ENCODE measurements at places on chromosomes 16 and 17. TPM values are rescaled to one million over a fixed set of nuclear protein-coding genes. Genes with fewer than 3 reads are reported as not detected.

The UTS2R gene
- total RNA-seq, result not detected

The CCL1 gene
- not detected for total RNA-seq

The HS3ST4 gene
- not detected for total RNA-seq

The MYH11 gene
- total RNA-seq, result not detected

The ZP2 gene
- not detected for total RNA-seq

The TAC4 gene
- total RNA-seq, result not detected

The PRCD gene
- not detected for total RNA-seq

DNA sequence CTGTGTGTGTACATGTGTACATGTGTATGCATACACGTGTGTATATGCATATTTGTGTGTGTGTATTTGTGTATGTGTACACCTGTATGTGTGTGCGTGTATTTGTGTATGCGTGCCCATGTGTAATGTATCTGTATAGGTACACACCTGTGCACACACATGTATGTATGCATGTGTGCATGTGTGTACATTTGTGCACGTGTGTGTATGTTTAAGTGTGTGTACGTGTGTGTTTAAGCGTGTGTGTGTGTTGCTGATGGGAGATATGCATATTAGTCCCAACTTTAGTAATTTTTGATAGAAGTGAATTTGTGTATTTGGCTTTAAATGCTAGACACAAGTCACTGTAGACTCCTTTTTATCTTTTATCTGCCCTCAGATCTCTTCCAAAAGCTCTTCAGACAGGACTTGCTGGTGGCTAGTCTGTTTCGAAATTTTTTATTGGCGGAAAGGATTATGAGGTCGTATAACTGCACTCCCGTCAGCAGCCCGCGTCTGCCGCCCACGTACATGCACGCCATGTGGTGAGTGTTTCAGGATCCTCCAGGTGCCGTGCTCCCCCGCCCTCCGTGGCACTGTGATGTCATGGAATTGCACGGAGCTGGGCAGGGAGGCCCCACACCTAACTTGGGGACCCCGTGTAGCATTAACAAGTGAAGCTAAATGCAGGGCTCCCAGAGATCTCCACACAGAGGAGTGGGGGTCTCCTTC lies 168.8 kb upstream of the CHMP6 start:
- no peak for DNase-seq

DNA sequence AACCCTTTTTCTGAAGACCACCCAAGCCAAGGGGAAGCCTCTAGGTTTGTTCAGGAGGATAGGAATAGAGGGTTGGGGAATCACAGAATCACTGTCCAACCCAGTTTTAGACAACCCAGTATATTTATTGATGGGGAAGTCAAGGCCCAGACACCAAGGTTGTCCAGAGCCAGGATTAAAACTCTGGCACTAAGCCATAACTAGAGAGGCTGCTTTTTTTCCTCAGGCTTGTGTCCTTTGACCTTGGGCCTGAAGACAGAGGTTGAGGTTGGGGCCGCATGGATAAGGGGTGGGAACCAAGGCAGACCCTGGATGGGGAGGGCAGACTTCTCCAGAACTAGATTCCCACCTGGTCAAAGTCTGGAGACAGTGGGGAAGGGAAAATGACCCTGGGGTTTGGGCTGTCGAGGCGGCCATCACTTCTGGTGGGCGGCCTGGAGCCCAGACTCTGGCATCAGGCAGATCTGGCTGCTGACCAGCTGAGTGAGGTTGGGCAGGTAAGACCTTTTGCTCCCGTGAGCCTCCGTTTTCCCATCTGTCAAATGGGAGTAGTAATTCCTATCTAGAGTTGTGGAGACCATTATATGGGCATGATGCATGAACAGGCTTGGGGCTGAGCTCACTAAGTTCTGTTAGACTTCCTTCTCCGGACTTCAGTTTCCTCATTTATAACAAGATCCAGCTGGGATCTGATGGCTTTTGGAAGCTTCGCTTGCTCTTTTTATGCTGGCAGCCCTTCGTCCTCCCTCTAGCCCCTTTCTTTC lies 17.9 kb downstream of the IGFBP4 start:
- DNase-seq, result no peak

DNA sequence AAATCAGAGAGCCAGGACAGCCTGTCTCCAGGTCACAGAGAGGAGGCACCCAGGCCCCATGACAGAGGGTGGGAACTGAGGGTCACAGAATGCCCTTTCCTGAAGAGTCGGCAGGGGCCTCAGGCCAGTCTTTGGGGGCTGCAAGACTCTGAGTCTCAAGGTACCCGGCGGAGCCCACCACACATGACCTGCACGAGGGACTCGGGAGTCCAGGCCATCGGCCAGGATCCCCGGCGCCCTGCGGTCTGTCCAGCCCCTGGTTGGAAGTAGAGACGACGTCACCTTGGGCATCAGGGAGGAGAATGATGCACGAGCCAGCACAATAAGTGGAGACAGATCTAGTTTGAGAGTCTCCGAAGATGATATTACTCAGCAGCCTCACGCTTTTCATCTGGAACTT lies 234.7 kb upstream of the SDK2 start:
- DNase-seq, result no peak

DNA sequence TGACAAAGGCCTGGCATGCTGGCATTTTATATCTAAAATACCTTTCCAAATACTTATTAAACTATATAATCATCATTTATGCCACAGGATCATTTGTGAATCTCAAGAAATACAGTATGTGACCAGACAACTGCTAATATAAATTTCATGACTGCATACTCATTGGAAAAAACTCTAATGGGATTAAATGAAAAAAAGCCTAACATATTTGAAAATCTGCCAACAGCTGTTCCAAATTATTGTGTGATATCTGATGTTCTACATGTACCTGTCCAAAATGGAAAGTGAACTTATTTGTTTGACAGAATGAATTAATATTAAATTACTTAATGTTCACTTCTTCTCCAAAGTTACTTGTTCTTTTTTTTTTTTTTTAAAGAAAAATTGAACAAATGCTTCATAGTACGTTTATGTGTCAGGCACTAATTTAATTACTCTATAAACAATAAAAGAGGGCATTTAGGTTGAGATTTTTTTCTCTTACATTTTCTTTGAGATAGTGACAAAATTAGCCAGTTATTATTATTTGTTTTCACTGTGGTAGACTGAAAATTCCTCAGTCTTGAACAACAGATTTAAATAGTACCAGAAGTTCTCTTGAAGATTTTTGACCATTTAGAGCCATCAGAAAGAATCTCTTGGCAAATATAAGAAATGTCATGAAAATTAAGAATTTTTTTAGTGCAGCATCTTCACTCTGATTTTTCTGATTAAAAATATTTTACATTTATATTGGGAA lies 114.0 kb downstream of the FTO start:
- DNase-seq, result no peak

DNA sequence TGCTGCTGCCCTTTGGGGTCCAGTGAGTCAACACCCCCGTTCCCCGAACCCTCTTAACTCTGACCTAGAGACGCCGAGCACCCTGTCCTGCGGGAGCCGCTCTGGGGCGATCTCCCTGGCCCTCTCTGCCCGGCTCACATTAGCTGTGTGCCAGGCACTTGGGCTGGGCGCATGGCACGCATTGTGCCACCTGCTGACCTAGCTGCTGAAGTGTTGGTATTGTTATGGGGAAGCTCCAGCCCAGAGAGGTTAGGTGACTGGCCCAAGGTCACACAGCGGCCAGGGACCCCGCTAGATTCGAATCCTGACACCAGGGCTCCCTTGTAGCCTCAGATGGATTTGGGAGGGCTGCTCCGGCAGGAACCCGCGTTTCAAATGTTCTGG lies 1.1 kb downstream of the HSD17B1 start:
- no peak for DNase-seq

- DNase-seq, result no peak
Observed at GRCh38 chr16:25449802-25450201, 192.2 kb upstream of the ZKSCAN2 start.

DNA sequence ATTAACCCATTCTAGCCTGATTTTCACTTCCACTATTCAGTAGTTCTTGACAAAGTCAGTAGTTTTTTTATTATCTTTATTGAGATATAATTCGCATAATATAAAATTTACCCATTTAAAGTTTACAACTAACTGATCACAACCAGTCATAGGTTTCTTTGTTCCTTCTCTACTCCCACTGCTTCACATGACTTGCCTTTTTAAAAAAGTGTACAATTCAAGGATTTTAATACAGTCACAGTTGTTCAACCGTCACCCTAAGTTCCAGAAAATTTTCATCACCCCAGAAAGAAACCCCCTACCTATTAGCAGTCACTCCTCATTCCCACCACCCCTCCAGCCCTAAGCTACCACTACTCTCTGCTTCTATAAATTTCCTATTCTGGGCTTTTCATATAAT lies 162.5 kb downstream of the TRIM37 start:
- no peak for DNase-seq

DNA sequence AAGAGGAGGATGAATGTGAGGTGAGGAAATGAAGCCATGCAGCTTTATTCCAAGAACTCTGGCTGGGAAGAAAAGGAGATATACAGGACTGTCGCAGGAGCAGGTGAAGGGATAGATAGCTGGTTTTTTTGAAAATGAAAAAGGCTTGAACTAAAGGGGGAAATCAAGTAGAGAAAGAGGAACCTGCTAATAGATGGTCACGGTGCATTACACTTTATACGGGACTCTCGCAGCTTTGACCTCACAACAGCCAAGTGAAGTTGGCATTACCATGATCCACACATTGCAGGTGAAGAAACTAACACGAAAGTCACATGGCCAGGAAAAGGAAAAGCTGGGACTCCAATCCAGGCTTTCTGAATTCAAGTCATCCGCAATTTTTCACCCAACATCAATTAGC lies 86.9 kb downstream of the HS3ST2 start:
- no peak for DNase-seq

- DNase-seq, result no peak
Observed at GRCh38 chr17:4204190-4204589, 59.6 kb downstream of the ANKFY1 start.

- DNase-seq, result no peak
Observed at GRCh38 chr16:11135464-11135973, 120.5 kb downstream of the SOCS1 start.

Data from NCI-H460 (cell line).